ENCODE measurements at places on chromosomes 6 and 20.

DNA sequence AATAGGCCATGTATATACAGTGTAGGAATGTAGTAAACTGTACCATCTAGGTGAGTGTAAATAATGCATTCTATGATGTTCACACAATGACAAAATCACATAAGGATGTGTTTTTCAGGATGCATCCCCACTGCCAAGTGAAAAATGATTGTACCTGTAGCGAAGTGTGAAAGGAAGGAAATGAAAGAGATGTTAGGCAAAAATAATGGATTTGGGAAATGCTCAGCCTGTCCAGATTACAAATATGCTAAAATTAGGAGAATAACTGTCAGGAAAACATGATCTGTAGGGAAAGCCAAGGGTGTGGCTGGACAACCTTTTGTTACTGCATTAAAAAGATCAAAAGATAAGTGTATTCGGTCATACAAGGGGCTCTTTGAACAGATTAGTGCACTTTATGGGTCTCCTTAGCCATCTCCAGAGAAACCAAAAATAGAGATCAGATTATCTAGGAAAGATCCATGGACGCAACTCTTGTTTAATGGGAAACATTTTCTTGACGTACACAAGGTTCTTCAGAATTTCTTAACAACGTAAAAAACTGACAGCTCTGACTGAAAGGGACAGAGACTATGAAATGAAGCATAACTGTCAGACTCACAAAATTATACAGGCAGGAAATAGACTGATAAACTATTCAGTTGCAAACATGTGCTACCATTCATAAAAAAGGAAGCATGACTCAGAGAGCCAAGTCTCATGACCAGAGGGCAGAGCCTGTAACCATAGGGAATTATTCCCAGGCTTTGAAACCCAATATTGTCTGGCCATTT lies 253.6 kb upstream of the RAB32 start:
- DNase-seq = no peak

- DNase-seq = no peak
These were observed 53.5 kb downstream of the ZDHHC14 start for GRCh38 chr6:157434349-157435033.

DNA sequence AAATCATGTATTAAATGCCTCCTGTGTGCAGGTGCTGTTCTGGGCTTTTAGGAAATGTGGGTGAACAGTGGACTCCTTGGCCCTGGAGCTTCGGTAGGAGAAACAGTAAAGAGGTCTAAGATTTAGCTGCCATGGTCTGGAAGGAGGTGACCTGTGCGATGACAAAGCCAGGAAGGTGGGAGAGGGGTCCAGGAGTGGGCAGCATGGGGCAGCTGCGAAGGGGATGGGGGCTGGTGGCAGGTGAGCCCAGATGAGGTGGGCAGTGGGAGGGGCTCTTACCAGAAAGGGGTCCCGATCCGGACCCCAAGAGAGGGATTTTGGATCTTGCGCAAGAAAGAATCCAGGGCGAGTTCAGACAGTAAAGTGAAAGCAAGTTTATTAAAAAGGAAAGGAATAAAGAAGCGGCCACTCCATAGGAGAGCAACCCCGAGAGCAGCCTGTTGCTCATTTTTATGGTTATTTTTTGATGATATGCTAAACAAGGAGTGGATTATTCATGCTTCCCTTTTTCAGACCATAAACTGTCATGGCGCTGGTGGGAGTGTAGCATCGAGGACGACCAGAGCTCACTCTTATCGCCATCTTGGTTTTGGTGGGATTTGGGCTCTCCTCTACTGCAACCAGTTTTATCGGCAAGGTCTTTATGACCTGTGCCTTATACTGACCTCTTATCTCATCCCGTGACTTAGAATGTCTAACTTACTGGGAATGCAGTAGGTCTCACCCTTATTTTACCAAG lies 38.7 kb downstream of the PRR18 start:
- no peak for DNase-seq

DNA sequence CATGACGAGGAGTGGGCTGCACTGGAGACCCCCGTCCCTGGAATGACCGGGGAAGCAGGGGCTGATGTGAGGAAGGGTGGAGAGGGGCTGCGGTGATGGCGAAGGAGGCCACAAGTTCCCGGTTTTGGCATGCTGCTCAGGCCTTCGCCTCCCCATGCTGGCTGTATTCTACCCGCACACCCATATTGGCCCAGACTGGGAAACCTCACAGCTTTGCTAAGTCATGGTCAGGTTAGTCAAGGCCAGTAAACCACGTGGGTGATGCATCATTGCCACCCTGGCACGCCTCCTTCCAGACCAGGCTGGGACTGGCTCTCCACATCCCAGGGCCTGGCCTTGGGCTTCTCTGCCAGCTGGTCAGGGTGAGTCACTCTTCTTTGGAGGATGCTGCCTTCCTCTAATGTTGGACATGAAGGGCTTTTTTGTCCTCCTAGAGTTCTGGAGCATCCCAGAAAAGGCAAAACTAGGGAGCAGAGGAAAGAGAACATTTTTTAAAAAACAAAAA lies 53.8 kb downstream of the PCNA start:
- no peak for DNase-seq

GRCh38 chr6:118387921-118388701 lies 160.0 kb upstream of the PLN start:
- no peak for DNase-seq

GRCh38 chr6:149608381-149608982 lies 40.0 kb downstream of the KATNA1 start:
- no peak for DNase-seq

DNA sequence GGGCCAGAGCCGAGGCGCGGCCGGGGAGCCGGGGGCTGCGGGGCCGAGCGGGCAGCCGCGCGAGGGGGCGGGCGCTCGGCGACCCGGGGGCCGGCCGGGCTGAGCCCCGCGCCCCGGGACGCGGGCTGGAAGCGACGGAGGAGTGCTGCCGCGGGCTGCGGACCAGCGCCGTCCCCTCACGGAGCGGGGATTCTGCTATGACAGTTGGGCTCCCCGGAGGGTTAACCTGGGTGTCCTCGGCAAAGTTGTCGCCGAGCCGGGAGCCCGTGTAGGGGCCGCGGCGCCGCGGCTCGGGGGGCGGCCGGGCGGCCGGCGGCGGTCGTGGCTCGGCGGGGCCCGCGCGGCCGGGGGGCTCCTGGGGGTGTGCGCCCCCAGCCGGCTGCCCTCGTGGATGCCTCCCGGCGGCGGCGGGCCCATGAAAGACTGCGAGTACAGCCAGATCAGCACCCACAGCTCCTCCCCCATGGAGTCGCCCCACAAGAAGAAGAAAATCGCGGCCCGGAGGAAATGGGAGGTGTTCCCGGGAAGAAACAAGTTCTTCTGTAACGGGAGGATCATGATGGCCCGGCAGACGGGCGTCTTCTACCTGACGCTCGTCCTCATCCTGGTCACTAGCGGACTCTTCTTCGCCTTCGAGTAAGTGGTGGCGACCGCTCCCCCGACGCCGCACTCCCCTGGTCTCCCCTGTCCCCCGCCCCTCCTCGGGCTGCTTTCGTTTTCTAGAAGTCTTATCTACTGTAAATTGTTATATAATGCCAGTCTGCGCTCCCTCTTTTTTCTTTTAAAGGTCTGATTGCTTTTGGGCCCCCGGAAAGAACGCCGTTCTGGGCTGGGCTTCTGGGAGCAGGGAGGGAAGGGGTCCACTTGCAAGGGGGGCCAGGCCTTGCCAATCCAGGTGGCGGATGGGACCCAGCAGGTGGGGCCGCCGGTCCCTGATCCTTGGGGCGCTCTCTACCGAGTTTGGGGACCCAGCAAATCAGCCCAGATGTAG lies 936 bp downstream of the ZDHHC14 start:
- no peak for DNase-seq

DNA sequence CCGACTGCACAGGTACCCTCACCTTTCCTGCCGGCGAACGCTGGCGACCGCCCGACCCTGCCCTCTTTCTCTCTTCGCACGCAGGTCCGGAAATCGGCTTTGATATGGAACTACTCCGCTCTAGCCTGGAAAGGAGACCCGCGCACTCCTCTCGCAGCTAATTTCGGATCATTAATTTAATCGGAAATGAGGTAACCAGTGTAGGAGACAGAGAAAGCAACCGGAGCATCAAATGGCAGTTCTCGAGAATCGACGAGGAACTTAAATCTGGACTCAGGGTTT lies 949 bp upstream of the ATXN1 start:
- no peak for DNase-seq

- DNase-seq = no peak
These were observed 10.9 kb downstream of the TBP start for GRCh38 chr6:170564936-170565530.

GRCh38 chr20:3785240-3786125 lies 1.1 kb downstream of the CENPB start:
- DNase-seq = no peak

DNA sequence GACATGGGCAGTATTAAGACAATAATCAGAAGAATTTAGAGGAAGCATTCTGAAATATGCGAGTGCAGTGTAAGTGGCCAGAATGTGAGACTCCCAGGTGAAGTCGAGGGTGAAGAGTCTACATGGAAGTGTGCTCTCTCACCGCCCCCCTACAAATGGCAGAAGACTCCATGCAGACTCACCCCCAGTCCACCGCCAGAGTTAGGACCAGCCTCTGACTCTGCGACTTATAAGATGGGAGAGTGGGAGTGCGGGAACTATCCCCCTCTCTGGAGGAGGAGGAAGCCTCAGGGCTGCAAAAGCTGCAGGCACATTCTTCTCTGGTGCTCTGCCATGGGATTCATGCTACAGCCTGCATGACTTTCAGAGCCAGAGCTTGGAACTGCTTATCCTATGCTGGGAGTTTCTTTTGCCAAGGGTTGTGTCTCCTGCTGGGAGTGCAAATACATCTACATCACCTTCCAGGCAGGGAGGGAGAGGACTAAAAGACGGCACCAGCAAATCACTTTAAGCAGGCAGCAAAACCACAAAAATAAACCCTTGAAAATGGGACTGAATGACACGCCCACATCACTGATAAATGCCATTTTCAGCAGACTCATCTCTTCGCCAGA lies 206.7 kb upstream of the SULF2 start:
- DNase-seq = no peak

DNA sequence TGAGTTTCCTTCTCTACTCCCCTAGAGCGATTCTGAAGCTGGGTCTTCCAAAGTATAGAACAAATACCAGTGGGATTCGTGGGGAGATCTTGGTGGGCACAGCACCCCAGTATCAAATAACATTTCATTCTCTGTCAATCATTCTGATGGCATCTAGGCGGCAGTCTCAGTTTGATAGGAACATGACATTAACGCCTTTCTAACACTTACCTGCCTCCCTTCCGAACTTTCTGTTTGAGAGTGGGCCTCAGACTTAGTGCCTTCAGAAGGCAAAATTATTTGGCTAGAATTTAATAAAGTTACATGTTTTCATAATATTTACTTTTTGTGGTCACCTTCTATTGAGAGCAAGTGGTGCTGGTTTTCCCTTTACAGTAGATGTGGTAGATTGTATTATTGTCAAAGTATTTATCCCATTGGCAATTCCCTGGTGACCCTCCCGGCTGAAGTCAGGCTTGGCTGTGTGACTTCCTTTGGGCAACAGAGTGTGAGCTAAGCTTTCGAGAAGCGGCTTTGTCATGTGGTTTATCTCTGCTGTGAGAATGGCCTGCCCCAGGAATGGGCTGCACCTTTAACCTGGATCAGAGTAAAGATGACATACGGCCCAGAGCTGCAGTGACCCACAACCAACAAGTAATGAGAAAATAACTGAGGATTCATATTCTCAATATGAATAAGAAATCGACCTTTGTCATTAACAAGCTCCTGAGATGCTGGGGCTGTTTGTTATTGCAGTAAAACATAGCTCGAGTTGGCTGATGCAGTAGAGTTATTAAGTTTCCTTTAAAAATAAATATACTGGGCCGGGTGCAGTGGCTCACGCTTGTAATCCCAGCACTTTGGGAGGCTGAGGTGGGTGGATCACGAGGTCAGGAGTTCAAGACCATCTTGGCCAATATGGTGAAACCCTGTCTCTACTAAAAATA lies 45.2 kb upstream of the PTPN1 start:
- DNase-seq = no peak

DNA sequence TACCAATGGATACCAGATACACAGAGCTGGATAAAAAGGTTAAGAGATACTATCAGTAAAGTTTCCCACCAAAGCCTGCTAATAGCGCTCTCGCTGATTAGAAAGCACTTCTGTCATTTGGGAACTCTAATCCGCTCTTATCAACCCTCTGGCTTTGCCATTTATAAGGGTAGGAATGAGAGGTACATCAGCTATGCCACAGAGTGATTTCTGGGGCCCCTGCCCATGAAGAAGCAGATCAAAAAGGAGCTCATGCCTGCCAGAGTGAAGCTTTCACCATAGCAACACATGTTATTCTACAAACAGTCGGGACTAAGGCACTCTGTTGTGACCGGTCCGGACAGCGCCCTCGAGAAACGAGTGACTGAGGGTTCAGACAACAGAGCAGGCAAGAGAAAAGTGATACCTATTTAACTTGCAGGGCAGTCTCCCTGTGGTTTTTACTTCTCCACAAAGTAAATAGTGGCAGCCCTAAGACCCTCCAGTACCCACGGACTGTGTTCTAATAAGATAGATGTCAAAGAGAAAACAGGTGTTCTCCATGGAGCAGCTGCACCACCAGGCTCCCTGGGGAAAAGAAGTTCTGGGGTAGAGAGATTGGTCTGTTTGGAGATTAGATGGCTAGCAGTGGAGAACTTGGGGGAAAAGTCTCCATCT lies 5.6 kb downstream of the TRAM2 start:
- no peak for DNase-seq

DNA sequence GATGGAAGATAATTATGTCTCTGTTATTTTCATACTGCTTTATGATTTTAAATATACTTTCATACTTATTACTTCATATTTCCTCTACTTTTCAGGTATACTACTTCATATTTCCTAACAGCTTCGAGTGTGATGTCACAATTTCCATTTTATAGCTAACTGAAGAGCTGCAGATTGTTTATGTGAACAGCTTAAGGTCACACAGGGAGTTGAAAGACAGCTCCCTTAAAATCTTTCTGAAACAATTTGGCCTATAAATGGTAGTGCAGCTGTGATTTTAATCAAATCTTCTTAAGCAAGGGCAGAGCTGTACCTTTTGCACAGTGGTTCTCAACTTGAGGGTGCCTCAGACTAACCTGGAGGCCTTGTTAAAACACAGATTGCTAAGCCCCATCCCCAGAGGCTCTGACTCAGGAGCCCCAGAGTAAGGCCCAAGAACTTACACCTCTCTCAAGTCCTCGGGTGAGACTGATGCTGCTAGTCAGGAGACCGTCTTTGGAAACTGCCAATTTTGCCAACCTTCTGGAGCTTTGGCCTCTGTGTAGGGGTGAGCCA lies 347.0 kb upstream of the HSF2 start:
- DNase-seq = no peak

Data from cortex of kidney (tissue), 1 donor.